CD4-positive, CD25-positive, alpha-beta regulatory T cell (primary cell): ENCODE measurements at places on chromosomes 6 and 20. TPM values are rescaled to one million over a fixed set of nuclear protein-coding genes. Genes with fewer than 3 reads are reported as not detected.

Gene PLN
- 0.13 TPM for polyA plus RNA-seq

Gene ADGRG6
- not detected for polyA plus RNA-seq

Gene GNAS-AS1
- polyA plus RNA-seq = not detected

Gene ZNF512B
- polyA plus RNA-seq = 0.47 TPM

Gene TUBE1
- polyA plus RNA-seq = 13.1 TPM

Gene ARFRP1
- polyA plus RNA-seq = 61.6 TPM

Gene CDSN
- polyA plus RNA-seq = not detected

Gene TMEM14B
- 206 TPM for polyA plus RNA-seq

Gene HCRTR2
- not detected for polyA plus RNA-seq

Gene TAGAP
- polyA plus RNA-seq = 191 TPM

Gene COL21A1
- not detected for polyA plus RNA-seq

Gene TCP1
- polyA plus RNA-seq = 121 TPM

Gene NTSR1
- not detected for polyA plus RNA-seq

Gene COL19A1
- not detected for polyA plus RNA-seq

Gene PRND
- polyA plus RNA-seq = 0.17 TPM

Gene SLC4A11
- not detected for polyA plus RNA-seq
